H9 (cell line): ENCODE measurements at places on chromosomes 11 and 22. TPM values are rescaled to one million over a fixed set of nuclear protein-coding genes. Genes with fewer than 3 reads are reported as not detected.
A peak's percentile ranks its signal among the peaks of the same experiment; 100 is the strongest.

Gene LSP1
- not detected in 2 replicates for total RNA-seq

GRCh38 chr22:23526596-23527316 is 53.3 kb downstream of the IGLL1 start:
- no peak for DNase-seq

Gene OR4A16
- total RNA-seq = not detected in 2 replicates

Gene FOLH1
- not detected in 2 replicates for total RNA-seq

DNA sequence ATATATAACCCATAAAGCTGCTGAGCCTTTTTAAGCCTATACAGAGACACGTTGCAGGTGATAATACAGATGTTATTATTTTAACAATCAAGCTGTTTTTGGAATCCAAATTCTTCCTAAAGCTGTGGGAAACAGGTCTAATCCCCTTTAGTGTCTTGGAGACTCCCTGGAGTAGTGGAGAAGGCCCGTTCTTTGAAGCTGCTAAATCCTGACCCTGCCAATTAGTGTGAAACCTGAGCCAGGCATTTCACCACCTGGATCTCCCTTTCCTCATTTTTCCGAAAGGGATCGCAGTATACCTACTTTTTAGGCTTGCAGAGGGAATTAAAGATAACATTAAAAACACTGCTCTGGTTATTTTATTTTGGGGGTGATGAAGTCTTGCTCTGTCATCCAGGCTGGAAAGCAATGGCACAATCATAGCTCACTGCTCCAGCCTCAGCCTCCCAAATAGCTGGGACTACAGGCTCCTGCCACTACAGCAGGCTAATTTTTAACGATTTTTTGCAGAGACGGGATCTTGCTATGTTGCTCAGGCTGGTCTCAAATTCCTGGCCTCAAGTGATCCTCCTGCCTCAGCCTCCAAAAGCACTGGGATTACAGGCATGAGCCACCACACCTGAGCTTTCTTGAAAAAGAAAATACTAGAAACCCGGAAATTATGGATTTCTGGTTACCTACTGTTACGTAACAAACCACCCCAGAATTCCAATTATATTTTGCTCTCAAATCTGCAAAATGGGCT is 1.7 kb upstream of the EIF4ENIF1 start:
- DNase-seq = peak; percentile 31

Gene RASL10A
- 0.90 and 0.92 TPM in 2 replicates for total RNA-seq

GRCh38 chr22:46797355-46797754 is 34.9 kb downstream of the TBC1D22A start:
- no peak for DNase-seq

Gene OR2AT4
- not detected in 2 replicates for total RNA-seq
